ENCODE measurements at places on chromosomes 11 and 22.

DNA sequence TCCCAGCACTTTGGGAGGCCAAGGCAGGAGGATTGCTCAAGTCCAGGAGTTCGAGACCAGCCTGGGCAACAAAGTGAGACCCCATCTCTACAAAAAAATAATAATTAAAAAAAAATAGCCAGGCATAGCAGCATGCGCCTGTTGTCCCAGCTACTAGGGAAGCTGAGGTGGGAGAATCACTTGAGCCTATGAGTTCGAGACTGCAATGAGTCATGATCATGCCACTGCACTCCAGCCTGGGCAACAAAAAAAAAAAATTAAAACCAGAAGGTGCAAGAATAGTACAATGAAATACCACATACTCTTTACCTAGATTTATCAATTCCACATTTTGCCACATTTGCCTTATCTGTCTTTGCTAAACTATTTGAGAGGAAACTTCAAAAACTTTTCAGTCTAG, 8.2 kb downstream of the DPF2 start:
- DNase-seq: no peak

- no peak for DNase-seq
Observed at GRCh38 chr11:119506436-119506835, 83.5 kb upstream of the THY1 start.

DNA sequence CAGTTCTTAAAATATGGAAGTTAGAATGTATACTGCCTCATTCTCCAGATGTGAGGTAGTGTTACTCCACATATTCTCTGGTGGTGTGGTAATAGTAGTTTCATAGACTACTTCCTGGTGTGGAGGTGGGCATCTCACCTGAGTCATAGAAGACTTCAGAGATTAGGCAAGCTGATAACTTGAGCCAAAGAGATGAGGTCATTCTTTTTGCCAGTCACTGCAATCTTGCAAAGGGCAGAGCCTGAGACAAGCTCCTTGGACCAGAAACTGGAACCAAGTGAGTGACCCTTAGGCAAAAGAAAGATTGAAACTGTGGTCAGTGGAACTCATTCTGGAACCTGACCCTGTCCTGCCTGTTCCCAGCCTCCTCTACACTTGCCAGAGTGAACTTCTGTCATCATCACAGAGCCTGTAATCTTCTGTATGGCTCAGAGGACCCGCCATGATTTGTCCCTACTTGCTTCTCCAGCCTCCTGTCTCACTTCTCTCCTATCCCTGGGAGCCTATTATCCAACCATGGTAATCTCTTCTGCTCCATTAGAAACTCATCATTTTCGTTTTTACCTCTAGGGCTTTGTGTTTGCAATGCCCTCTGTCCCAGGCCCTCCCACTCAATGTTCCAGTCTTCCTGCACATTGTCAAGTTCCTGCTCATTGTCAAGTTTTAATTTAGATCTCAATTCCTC, 10.6 kb upstream of the CCDC83 start:
- peak; percentile 68 for DNase-seq

- no peak for DNase-seq
Observed at GRCh38 chr11:14366936-14367335, 8.0 kb upstream of the RRAS2 start.

DNA sequence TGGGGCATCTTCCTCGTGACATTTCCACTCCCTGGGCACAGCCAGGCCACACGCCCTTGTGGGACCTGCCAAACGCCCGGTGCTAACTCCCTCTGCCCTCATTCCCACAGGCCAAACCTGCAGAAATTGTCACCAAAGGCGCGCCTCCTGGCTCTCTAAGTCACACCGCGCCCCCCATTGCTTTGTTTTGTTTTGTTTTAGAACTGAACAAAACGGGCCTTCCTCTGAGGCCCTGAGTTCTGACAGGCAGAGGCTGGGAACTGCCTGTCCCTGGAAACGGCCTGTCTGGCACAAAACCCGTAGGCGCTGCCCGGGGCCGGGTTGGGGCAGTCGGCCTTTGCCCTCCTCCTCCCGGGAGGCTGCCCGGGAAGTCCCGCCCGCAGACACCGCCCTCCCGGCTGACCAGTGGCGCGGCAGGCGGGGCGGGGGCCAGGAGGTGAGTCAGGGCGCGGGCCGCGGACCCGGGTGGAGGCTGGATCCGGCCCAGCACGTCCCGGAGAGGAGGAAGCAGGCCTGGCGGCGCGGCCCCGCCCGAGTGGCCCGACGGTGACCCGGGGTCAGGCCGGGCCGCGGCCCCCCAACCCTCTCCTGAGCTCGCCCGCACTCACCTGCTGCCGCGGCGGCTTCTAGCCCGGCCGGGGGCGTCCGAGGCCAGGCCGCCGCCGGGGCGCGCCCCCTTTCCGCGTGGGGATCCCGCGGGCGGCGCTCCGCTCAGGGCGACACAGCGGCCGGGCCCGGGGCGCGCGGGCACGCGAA, 465 bp downstream of the SUN2 start:
- DNase-seq: peak; percentile 92

DNA sequence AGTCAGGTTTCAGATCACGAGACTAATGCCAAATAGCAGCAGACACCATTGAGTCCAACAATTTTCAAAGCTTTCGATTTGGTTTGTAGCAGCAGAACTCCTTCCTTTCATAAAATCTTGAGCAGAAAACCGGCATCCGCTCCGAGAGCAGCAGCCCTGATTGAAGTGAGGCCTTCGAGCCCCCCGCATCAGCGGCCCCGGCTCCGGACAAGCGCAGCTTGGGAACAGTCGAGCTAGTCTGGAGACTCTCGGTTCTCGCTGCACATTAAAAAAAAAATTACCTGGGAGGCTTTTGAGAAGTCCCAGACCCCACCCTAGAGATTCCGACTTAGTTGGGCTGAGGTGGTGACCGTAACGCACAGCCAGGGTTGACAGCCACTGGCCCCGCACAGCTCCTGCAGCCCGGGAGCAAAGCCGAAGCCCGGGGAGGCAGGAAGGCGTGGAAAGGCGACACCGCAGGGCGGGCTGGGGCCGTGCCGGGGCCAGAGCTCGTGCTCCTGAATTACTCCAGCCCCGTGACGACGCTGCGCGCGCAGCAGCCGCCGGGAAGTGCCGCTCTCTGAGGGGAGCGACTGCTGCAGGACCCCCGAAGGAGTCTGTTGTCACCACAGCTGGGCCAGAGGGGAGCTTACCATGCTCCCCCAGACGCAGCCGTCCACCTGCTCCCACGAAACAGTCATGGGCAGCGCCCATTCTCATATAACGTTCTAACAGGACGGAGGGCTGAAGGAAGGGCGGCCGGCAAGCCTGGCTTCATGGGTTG, 57.8 kb downstream of the SPATA19 start:
- DNase-seq: no peak

DNA sequence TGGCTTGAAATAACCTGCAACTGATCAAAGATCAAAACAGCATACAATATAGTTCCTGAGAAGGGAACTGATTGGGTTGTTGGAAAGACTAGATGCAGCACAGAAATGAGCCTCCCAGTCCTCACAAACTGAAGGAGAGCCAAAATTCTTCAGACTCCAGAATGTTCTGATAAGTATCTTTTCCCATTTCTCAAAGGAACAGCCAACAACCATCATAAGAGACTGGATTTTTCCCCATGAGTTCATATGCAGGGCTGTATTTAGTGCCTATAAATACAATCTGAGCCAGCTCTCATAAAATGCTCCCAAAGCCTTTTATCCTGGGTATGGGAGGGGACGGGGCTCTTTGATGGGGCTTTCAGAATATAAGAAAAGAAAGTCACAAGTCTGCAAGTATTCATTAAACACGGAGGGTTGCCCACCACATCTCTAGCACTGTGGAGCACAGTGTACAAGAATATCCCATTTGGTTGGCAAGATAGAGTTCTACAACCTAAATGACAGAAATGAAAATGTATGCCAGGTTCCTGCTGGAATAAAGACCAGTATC, 50.7 kb upstream of the LYVE1 start:
- no peak for DNase-seq

DNA sequence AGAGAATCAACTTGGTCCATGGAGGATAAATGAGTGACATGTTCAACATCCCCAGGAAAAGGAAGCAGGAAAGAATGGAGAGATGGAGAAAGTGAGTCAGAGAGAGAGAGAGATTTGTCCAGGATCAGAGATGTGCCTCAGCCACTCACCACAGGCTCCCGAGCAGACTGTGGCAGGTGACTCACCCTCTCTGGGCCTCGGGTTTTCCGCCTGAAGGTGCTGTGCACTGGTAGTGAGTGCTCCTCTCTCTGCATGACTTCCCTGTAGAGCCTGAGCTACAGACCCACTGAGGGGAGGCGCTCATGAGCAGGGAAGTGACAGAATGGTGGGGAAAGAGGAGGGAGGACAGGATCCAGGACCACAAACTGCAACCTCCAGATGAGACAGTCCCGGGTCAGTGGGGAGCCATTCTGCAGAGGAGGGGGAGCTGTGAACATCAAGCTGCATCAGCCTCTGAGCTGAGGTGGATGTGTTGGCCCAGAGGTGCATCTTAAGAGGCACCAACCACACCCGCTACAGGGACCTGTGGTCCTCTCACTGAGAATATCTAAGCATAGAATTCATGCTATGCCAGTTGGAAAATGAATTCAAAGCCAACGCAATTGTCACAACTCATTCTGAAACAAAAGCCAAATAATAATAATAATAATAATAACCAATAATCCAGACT, 433.4 kb downstream of the BRD1 start:
- DNase-seq: no peak

- DNase-seq: no peak
Observed at GRCh38 chr11:78840200-78840599, 265.5 kb upstream of the NARS2 start.

- no peak for DNase-seq
Observed at GRCh38 chr11:66111158-66111557, 41.1 kb downstream of the PACS1 start.

DNA sequence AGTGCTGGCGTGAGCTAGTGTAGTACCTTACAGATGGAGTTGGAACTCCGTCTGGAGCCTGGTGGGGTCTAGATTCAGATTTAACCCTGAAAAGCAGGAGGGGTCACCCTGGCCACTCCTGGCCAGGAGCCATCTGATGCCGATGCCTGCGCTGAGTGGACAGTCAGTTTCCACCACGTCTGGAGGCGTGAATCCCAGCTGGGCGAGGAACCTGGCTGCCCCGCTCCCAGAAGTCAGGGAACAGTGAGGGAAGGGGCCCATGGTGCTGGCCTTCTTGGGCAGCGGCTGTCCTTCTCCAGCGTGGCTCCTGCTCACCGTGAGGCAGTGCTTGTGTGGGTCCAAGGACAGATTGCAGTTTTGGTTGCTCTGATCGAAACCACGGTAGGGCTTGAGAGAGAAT, 76.3 kb downstream of the PARVB start:
- DNase-seq: no peak

DNA sequence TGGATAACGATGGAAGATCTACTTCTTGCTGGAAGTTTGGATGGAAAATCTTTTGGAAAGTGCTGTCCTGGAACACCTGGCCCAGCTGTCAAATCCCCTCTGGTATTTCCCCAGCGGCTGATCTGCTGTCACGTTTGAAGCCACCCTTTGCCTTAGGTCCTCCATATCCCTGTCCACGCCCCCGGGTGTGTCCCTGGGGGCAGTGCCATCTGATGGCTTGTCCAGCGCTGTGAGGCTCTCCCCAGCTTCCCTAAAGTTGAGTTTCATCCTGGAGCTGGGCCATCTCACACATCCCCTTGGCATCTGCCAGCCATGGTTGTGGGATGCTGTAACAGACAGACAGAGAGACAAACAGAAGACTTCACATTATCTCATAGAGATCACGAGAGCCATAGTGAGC, 3.1 kb upstream of the IGLL1 start:
- DNase-seq: no peak

DNA sequence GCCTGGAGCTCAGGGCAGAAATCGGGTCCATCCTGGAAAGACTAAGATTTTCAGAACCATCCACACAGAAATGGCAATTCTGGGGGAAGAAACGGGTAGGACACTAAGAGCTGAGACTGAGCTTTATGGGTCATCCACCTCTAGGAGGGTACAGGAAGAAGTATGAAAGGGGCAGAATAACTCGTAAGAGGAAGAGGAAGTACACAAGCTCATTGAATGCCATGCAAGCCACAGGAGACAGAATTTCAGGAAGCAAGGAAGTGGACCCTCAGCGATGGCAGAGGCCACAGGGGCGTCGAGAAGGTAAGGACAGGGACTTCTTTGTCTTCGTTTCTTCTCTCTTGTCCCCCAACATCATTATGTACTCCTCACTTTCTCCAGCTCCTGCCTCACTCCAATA, 169.6 kb downstream of the MAML2 start:
- DNase-seq: no peak

GRCh38 chr11:84264066-84264465, 977.9 kb upstream of the CCDC90B start:
- no peak for DNase-seq

DNA sequence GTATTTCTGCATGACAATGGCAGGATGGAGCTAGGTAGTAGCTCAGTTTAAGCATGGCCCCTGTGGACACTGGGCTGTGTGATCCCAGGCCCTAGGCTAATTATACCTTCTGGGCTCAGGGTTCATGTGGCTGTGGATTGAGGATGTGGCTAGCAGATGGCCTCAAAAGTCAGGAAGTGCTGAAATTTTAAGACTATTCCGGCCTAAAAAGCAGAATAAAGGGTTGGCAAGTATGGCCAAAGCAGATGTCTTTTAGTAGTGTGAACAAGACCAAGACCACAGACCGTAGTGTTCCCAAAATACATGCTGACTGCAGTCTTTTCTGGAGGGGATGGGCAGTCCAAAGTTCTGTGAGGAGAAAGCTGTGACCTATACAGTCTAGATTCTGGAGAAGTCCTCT, 115.7 kb upstream of the RAG2 start:
- DNase-seq: no peak

- no peak for DNase-seq
Observed at GRCh38 chr11:8031248-8032115, 44.3 kb downstream of the EIF3F start.

DNA sequence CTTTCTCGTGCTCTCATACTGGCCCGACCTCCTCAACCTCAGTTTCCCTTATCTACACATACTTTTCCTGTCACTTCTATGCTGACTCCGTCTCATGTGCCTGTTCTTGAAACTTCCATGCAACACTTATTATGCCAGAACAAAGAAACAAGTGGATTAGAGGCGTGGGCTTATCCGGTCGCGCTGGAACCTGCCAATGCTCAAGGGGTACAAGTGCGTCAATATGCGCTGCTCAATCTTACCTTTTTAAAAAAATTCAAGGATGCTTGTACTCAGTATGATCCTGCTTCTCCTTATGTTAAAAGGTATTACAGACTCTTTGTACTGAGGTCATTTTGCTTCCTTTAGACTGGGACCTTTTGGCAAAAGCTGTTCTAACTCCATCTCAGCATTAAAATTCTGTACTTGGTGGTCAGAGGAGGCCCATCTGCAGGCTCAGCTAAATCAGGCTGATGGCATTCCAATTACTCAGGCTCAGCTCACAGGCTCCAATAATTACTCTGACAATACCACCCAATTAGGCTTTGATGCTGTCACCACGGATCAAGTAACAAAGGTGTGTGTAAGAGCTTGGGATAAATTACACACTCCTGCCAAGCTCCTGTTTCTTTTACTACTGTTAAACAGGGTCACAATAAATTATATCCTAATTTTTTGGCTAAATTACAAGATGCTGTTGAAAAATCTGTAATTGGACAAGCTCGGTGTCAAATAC, 26.3 kb upstream of the ALDH3B2 start:
- no peak for DNase-seq

GRCh38 chr11:108797578-108798100, 132.8 kb downstream of the DDX10 start:
- DNase-seq: no peak

All from Caco-2 (cell line).